ENCODE measurements at places on chromosomes 2 and 18.

DNA sequence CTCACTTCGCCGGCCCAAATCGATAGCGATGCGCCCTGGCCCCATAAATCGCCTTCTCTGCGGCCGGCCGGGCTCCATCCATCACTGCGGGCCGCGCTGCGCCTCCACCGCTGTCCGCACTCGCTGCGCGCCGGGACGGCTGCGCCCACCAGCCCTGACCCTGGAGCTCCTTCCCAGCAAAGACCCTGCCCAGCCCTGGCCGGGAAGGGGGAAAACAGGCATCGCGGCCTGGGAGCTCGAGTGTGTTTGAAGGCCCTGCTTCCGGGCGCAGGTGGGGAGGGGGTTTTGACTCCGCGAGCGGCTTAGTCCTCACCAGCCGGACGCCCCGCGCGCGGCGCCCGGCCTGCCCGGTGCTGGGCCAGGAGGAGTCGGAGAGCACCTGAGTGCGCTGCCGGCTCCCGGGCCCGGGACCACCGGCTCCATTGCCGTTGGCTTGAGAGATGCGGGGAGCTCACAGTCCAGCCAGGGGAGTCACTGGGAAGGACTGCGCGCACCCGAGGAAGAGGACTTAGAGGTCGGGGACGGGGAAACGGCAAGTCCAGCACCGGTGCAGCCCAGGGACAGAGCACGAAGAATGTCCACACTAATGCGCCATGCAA, 1.1 kb downstream of the PAX8 start:
- peaks cover 26% of the 10 kb centered on the region for H3K36me3 ChIP-seq
- no peak for DNase-seq
- H3K4me1 ChIP-seq = peaks cover 20% of the 10 kb centered on the region
- peak overlapping the region; percentile 57 for H3K4me3 ChIP-seq

DNA sequence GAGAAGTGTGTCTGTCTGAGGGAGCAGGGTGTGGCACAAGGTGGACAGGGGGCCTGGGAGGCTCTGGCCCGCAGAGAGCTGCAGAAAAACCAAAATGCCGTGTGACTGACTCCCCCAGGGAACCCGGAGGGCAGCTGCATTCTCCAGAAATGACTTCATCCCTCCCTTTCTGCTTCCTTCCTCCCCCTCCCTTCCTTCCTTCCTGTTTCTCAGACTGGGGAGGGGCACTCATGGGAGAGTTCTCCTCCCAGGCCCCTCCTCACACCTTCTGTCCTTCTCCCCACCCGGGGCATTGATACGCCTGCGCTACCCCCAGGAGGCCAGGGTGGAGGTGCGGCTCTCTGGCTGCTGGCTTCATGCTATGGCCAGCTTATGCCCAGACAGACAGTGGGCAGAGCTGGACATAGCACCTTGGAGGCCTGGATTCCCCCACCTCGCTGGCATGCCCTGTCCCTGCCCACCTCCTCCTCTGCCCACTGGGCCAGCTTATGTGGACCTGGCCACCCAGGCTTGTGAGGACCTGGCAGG, 8.2 kb upstream of the GPR17 start:
- DNase-seq = peak; percentile 82
- H3K4me3 ChIP-seq = no peak overlapping the region
- no peak overlapping the region for H3K27ac ChIP-seq
- H3K36me3 ChIP-seq = no peaks in the 10 kb centered on the region

DNA sequence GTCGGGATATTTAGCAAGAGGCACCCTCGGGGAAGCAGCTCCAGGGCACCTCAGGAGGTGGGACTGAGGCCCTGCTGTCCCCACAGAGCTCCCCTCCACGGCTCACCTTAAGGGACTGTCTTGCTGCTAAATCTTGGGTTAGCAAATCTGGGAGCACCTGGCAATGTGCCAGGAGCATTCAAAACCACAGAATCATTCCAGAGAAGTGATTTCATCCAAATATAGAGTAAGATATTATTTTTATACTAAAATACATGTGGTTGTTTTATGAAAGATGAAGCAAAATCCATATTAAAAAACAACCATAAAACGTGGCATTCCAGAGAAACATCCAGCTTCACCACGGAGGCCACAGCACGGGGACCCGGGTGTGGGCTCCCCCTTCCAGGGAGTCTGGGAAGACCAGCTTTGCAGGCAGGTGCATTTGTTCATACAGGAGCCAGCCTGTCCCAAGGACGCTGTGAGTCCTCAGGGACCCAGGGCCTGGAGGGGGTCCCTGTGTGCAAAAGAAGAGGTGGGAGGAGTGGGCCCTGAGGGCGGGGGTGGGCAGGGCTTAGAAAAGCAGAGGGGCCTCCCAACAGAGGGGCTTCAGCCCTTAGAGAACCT, 16.3 kb downstream of the HS1BP3 start:
- peaks cover 64% of the 10 kb centered on the region for H3K36me3 ChIP-seq
- H3K27me3 ChIP-seq = no peaks in the 10 kb centered on the region
- no peak overlapping the region for H3K4me3 ChIP-seq
- peak overlapping the region; percentile 34 for H3K27ac ChIP-seq
- peaks cover 31% of the 10 kb centered on the region for H3K4me1 ChIP-seq
- peak; percentile 43 for DNase-seq

DNA sequence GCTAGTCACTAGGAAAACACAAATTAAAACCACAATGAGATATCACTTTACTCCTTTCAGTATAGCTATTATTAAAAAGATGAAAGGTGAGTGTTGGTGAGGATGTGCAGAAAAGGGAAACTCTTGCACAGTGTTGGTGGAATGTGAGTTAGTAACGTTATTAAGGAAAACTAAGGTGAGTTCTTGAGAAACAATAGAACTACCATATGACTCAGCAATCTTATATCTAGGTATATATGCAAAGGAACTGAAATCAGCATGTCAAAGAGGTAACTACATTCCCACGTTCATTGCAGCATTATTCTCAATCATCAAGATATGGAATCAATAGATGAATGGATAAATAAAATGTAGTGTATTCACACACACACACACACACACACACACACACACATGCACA, 117.3 kb upstream of the HNMT start:
- H3K4me3 ChIP-seq = no peak overlapping the region
- H3K4me1 ChIP-seq = no peaks in the 10 kb centered on the region
- no peak overlapping the region for H3K27ac ChIP-seq
- no peaks in the 10 kb centered on the region for H3K27me3 ChIP-seq
- no peaks in the 10 kb centered on the region for H3K36me3 ChIP-seq

GRCh38 chr18:63216516-63217311, 102.9 kb downstream of the BCL2 start:
- peaks cover 1% of the 10 kb centered on the region for H3K4me1 ChIP-seq
- DNase-seq = peak; percentile 16
- H3K27ac ChIP-seq = no peak overlapping the region
- no peaks in the 10 kb centered on the region for H3K36me3 ChIP-seq
- H3K4me3 ChIP-seq = no peak overlapping the region

DNA sequence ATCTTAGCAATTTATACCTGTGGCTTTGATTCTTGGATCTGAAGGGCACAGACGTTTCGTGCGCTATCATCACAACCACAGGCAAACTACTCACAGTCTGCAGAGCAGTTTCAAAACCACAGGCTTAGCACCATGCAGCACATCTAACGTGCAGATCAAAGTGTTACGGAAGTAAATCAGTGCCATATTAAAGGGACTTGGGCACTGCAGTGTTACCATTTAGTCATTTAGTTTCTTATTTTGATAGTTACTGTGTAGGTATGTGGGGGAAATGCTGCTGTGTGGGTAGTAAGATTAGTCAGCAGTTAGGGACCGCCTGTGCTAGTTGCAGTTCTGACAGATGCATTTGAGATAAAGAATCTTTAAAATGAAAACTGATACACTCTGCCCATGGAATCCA, 384.0 kb downstream of the NBAS start:
- H3K36me3 ChIP-seq = peaks cover 33% of the 10 kb centered on the region
- H3K27me3 ChIP-seq = no peaks in the 10 kb centered on the region
- DNase-seq = no peak
- peaks cover 3% of the 10 kb centered on the region for H3K4me1 ChIP-seq
- H3K27ac ChIP-seq = peak overlapping the region; percentile 9
- no peak overlapping the region for H3K4me3 ChIP-seq

GRCh38 chr2:157433394-157433793, 10.5 kb downstream of the CYTIP start:
- no peak overlapping the region for H3K27ac ChIP-seq
- H3K27me3 ChIP-seq = no peaks in the 10 kb centered on the region
- peak; percentile 55 for DNase-seq
- no peaks in the 10 kb centered on the region for H3K4me1 ChIP-seq
- H3K4me3 ChIP-seq = no peak overlapping the region

DNA sequence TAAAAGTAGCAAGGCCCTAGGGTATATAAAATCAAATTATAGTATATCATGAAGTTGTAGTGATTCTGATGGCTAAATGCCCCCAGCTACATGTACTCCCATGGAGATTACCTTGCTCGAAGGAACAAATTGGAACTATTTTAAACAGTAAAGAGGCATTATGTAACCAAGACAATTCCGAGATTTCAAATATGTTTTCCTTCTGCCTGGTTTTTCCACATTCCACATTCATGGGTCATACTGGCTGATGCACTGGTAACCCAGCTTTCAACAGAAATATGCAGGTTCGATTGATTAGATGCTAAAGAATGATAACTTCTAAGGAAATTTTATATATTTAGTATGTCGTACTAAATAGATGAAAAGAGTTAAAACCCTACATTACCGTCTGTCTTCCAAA, 62.3 kb upstream of the MGAT4A start:
- no peaks in the 10 kb centered on the region for H3K36me3 ChIP-seq
- no peak overlapping the region for H3K4me3 ChIP-seq
- peaks cover 16% of the 10 kb centered on the region for H3K27me3 ChIP-seq
- no peak for DNase-seq
- no peak overlapping the region for H3K27ac ChIP-seq

DNA sequence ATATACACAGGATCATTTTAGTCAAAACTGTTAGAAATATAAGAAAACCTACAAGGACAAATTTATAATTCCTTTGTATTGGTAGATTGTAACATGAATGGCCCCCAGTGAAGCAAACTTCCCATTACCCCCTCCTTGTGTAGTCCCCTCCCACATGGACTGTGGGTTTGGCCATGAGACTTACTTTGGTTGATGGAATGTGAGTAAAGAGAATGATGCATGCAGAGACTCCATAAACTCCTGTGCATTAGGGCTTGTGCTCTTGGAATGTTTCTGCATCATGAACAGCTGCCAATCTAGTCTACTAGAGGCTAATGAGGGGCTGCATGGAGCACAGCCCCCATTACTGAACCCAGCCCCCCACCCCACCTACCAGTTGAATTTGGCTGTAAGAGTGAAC, 8.3 kb upstream of the TGFA start:
- H3K27ac ChIP-seq = no peak overlapping the region
- H3K4me3 ChIP-seq = no peak overlapping the region
- H3K4me1 ChIP-seq = no peaks in the 10 kb centered on the region

GRCh38 chr18:8460748-8461147, 148.5 kb upstream of the RAB12 start:
- no peak for DNase-seq
- H3K27me3 ChIP-seq = peaks cover 17% of the 10 kb centered on the region
- no peak overlapping the region for H3K4me3 ChIP-seq
- peaks cover 2% of the 10 kb centered on the region for H3K4me1 ChIP-seq

DNA sequence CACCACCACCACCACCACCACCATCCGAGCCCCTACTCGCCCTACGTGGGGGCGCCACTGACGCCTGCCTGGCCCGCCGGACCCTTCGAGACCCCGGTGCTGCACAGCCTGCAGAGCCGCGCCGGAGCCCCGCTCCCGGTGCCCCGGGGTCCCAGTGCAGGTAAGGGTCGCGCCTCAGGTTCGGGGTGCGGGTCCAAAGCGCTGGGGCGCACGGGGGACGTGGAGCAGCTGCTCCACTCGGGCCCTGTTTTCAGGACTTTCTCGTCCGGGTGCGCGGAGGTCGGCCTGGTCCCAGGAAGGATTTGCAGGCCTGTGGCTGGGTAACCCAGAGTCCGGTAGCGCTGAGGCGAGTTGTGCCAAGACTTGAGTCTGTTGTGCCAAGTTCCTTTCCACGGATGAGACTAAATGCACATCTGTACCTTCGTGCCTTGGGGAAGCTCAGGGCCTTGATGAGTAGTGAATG, 2.8 kb downstream of the GATA6 start:
- peaks cover 4% of the 10 kb centered on the region for H3K36me3 ChIP-seq
- H3K27me3 ChIP-seq = peaks cover 62% of the 10 kb centered on the region
- no peak overlapping the region for H3K27ac ChIP-seq
- peaks cover 46% of the 10 kb centered on the region for H3K4me1 ChIP-seq

DNA sequence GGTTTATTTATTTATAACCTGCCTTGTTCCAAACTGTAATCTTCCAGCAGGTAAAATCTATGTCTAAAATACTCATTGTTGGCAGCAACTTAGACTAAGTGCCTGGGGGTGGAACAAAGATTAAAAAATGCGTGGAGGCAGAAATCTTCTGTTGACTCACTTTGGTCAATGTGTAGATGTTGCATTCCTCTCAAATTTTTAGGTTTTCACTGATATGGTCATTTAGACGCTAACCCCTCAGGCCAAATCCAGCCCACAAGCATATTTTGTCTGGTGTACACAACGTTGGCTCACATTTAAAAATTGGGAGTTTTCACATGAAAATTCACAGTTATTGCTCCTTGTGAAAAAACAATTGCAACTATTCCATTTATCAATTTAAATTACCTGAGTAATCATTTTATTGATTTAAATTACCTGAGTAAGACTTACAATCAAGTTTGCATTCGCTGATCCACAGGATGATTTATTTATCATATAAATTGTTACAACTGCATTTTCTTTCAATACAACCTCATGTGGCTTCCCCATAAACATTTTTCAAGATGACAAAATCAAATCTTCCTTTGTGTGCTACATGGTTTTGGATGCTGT, 564.2 kb downstream of the TSN start:
- no peak overlapping the region for H3K27ac ChIP-seq
- no peak for DNase-seq
- no peak overlapping the region for H3K4me3 ChIP-seq
- no peaks in the 10 kb centered on the region for H3K36me3 ChIP-seq
- no peaks in the 10 kb centered on the region for H3K27me3 ChIP-seq

GRCh38 chr18:3648641-3649040, 198.7 kb downstream of the TGIF1 start:
- H3K27me3 ChIP-seq = no peaks in the 10 kb centered on the region
- DNase-seq = no peak
- no peak overlapping the region for H3K27ac ChIP-seq
- H3K4me3 ChIP-seq = no peak overlapping the region

DNA sequence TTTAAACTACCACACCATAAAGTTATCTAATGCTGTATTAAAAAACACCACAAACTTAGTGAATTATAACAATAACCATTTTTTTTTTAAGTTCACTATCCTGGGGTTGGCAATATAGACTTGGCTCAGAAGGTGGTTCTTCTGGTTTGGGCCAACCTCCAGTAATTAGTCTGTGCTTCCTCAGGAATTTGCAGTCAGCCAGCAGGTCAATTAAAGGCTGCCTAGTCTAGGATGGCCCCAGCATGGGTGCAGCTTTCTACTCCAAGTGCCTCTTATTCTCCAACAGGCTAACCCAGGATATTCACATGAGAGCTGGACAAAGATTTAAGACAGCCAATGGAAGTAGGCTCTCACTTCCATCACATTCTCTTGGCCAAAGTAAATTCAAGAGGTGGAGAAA, 379.1 kb upstream of the FIGN start:
- no peaks in the 10 kb centered on the region for H3K36me3 ChIP-seq
- H3K27ac ChIP-seq = no peak overlapping the region
- H3K4me3 ChIP-seq = no peak overlapping the region
- H3K4me1 ChIP-seq = no peaks in the 10 kb centered on the region

Data from mesenchymal stem cell (in vitro differentiated cells and primary cell).